Activated naive CD8-positive, alpha-beta T cell treated with anti-CD3 and anti-CD28 coated beads, Interleukin-2, amount 10 ng/mL, durations not matched to agents 7 days and 5 days (primary cell): ENCODE measurements at places on chromosomes 4 and X. TPM values are rescaled to one million over a fixed set of nuclear protein-coding genes. Genes with fewer than 3 reads are reported as not detected.

TMEM192 gene
- total RNA-seq: 8.2 TPM

AFF2 gene
- 0.68 TPM for total RNA-seq

TCEAL7 gene
- not detected for total RNA-seq

SEL1L3 gene
- 62.8 TPM for total RNA-seq

G6PD gene
- 89.2 TPM for total RNA-seq

GLRA2 gene
- not detected for total RNA-seq

CBR4 gene
- total RNA-seq: 19.1 TPM

SPATA18 gene
- 0.55 TPM for total RNA-seq

- no peak for DNase-seq
Observed at GRCh38 chrX:33188881-33189280, 22.5 kb downstream of the DMD start.

GRCh38 chr4:143294310-143294709 lies 42.4 kb upstream of the GAB1 start:
- no peak for DNase-seq

DNA sequence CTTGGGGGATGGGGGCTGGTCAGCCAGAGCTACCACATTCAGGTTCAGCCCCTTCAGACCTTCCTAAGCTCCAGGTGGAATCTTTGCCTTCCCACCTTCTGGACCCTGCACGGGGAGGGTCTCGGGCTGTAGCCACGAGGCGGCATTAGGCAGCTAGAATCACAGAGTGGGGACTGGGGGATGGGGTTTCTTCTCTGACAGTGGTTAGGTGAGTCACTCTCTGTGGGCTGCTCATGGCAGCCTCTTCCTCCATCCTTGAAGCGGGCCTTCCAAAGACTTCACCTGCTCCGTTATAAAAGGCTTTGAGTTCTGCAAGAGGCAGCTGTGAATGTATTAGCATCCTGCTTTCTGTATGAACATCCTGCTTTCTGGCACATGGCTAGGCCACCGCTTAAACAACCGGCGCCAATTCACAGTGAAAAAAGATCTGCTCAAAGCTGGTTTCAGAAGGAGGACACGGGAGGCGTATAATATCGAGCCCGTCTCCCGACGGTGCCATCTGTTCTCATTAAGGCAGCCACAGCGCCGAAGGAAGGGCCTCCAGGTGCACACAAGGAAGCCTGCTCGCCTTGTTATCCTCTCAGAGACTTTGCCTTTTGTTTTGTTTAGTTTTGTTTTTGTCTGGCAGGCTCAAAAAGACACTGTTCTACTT lies 74.3 kb upstream of the IGFBP7 start:
- no peak for DNase-seq

DNA sequence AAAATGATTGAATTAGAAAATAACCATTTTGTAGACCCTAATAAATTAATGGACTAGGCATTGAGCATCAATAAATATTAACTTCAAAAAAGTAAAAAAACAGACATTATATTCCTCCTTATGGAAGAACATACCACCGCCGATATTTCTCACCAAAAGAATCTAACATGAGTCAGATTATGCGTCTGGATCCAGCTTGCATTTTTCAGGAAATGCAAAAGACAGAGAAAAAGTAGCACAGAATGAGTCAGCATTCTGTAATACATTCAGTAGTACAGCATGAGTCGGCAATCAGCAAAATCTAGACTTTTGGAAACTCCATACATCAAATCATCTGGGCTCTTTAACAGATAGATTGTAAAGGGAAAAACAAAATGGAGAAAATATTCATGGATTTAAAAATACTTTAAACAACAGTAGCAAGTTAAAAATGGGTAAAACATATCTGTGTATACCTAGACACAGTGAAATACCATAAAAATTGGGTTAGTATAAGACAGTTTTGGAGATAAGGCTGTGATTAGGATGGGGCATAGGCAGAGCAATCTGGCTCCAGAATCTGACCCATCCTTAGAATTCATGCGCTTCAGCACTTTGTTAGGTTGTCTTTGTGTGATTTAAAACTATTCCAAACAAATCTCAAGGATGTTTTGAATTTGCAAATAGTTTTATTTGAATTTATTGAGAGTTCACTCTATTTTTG lies 633.0 kb upstream of the FAM241A start:
- no peak for DNase-seq

DNA sequence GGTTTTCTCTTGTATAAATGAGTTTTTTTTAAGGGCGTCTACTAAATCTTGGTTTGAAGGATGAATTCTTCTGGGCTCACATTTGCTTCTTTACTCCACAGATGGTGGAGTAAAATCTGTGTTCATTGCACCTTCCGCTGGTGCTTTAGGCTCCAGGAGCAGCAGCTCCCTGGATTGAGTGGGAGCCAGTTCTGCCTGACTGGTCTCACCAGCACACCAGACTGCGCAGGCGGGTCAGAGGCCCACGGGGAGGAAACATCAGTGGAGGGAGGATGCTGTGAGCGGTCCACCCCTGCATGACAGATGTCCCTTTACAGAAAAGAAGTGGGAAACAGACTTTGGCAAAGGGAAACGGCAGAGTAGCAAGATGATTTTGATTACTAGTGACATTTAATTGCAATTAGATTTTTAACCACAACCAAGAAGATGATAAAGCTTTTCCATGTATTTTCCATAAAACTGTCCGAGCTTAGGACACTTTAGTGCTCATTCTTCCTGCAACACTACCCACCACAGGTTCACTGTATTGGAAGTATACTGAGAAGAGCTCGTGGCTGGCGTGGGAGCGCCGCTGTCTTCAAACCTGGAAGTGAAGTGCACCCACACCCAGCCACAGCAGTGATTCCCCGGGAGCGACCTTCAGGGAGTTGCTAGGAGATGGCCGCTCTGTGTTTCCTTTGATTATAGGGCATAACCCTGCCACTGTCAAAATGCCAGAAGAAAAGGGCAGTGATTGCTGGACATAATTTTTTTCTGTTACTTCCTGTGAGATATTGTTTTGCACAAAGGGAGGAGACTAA lies 95.2 kb downstream of the SORBS2 start:
- no peak for DNase-seq

GRCh38 chr4:78542373-78542772 lies 9.2 kb upstream of the ANXA3 start:
- no peak for DNase-seq

DNA sequence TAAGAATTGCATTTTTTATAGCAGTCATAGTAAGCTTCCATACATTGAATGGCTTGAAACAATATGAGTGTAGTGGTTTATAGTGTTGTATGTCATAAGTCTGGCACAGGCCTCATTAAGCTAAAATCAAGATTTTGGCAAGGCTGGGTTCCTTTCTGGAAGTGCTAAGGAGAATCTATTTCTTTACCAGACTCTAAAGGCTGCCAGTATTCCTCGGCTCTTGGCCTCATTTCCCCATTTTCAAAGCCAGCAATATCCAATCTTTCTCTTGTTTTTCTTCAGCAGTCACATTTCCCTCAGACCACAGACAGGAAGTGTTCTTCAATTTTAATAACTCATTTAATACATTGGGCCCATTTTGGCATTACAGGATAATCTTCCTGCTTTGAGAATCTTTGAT lies 1155.5 kb upstream of the PABPC4L start:
- DNase-seq: no peak

- no peak for DNase-seq
Observed at GRCh38 chrX:37553476-37553875, 18.0 kb upstream of the LANCL3 start.

DNA sequence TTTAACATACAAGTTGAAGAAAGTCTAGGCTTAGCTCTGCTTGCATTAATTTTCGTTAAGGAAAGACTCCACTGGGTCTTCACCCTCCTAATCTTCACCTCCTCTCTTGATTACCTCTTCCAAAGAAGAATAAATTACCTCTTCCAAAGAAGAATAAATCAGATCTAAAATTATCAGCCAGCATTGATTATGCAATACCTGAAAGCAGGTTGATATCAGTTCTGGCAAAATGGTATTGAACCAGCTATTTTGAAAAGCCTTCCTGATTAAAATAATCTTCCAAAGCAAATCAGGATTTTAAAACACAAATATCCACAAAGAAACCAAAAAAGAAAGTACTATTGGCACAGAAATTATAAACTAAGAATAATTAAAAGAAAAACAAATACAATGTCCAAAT lies 36.9 kb downstream of the CDKL2 start:
- no peak for DNase-seq

DNA sequence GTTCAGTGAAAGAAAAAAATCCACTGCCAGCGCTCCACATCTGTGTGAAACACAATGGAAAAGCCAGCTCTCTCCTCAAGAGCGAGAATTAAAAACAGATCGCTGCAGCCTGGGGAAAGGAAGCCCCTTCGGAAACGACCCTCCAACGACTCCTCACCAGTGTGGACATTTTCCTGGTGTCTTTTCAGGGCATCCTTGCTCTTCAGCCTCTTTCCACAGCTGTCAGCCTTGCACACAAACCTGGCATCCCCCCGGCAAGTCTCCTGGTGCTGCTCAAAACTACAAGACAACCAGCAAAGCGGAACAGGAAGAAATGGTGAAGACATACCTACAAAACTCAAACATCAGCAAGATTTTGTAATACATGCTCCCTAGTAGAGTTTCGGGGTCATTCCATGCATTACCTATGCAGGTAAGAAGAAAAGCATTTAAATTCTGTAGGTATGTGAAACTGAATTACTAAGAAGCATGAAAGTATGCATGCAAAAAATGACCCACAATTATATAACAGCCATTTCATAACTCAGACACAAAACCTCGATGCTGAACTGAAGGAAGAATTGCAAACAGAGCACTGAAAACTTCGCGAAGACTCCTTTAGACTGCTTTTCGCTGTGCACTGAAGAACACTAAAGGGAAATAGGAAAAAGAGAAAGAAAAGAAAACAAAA lies 106.1 kb downstream of the PRDM5 start:
- DNase-seq: no peak

DNA sequence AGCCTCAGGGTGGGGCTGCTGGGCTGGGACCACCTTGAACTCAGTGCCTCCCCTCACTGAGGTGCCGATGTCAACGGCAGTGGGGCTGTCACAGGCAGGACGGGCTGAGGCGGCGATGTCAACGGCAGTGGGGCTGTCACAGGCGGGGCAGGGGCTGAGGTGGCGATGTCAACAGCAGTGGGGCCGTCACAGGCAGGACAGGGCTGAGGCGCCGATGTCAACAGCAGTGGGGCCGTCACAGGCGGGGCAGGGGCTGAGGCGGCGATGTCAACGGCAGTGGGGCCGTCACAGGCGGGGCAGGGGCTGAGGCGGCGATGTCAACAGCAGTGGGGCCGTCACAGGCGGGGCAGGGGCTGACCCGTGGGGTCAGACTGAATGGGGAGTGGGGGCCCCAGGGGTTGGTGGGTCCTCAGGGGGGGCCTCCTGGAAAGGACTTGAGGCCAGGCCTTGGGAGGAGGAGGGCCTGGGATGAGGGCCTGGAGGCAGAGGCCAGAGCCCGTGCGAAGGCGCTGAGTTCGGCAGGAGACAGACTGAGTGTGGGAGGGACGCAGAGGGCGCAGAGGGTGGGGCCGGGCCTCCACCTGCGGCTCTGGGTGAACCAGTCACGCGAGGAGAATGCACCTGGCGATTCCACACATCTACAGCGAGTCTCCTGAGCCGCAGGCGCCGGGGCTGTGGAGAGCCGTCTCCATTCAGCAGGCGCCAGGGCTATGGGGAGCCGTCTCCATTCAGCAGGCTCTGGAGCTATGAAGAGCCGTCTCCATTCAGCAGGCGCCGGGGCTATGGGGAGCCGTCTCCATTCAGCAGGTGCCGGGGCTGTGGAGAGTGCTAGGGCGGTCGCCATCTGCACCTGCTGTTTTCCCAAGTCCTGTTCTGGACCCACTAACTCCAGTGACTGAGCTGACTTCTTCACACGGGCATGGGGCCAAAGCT lies 22.9 kb downstream of the ATP5ME start:
- no peak for DNase-seq

- DNase-seq: no peak
Observed at GRCh38 chr4:24978291-24979075, 52.3 kb downstream of the LGI2 start.

DNA sequence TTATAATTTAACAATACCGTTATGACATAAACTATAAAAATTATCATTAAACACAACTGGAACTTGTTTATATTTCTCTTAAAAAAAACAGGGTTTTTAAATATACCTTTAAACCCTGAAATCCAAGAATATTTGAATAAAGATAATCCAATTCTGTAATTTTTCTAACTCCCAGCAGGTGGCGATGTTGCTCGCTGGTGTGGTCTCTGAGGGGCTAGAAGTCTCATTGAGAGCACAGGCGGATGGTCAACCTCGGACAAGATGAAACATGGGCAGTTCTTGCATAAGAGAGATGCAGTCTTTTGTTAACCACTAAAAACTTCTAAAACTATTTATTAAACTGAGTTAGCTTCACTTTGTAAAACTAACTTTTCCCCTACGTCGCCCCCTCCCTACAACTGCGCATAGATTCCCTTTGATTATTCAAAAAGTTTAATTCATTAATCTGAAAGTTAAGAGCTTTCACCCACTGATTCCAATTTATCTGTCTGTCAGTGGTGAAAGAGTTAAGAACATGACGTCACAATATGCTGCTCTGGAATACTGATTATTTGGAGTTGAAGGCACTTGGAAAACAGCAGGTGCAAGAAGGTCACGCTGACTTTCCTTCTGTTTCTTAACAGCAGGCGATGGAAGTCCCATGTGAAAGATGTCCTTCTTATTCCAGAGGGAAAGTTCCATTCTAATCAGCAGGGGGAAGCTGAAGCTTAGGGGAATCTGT lies 29.5 kb downstream of the DMP1 start:
- DNase-seq: peak; percentile 32

- no peak for DNase-seq
Observed at GRCh38 chr4:145132511-145133098, 34.5 kb downstream of the ABCE1 start.

DNA sequence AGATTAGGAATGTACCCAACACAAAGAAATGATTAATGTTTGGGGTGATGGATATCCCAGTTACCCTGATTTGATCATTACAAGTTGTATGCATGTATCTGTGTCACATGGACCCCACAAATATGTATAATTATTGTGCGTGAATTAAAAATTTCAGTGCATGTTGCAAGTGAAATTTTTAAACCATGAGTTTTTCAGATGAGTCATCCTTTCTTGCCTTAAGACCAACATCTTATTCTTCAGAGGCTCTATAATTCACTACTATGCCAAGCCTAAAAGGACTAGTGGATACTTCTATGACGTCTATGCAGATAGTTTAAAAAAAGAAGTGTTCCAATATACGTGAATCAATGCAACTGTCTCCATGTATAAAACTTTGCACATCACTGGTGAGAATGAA lies 113.0 kb upstream of the SH3RF1 start:
- no peak for DNase-seq

- DNase-seq: no peak
Observed at GRCh38 chrX:10159145-10159468, 2.3 kb downstream of the CLCN4 start.

- DNase-seq: no peak
Observed at GRCh38 chr4:166312166-166312565, 439.1 kb downstream of the TLL1 start.

DNA sequence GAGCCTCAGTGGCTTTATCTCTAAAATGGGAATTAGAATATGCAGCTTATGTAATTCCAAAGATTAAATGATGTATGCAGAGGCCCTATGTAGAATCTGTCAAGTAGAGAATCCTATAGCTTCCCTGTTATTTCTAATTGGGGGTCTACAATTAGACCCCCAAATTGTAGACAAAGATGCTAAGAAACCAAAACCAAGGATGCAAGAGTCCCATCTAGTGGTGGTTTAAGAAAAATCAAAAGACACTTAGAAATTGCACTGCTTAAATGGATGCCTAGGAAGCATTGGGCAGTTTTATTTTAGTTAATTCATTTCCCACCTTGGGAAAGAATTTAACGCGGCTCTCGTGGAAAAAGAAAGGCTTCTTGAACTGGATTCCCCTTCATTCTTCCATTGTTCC lies 115.2 kb downstream of the GABRA2 start:
- no peak for DNase-seq
